ENCODE measurements at places on chromosomes 12 and 14.

- DNase-seq, result no peak
These were observed 73.6 kb upstream of the DNM1L start for GRCh38 chr12:32605326-32606095.

GRCh38 chr14:54743382-54743781 is 159.2 kb downstream of the GCH1 start:
- DNase-seq, result no peak

DNA sequence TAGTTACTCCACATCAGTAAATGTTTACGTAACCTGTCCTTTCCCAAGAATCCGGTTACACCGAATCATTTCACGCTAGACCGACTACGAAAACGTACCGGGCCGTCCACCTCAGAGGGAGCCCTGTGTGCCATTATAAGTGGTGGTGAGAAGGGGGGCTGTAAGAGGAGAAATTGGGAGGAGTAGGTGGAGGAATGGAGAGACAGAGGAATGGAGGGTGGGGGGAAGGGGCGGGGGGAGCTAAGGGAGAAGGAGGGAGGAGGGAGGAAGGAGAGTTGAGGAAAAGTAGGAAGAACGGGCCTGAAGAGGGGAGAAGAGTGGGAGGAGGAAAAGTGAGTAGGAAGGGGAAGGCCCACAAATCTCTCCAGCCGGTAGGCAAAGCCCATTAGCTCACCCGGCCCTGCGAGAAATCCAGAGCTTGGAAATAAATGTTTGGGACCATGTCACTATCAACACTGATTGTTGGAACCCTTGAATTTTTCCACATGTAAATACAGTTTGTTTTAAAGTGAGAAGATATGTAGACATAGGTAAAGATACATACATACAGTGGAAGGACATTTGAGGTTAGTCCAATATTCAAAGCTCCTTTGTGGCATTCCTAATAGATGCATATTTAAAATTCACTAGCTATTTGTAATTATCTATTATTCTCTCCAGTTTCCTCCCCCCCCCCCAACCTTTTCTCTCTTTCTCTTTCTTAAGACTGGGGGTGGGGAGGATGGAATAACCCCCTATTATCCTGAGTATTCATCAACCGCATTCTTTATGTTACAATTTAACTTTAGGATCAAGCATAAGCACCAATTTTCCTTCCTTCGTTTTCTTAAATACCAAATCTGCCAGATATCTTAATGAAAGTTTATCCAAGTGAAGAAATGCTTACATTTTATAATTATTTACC is 2.1 kb upstream of the FOXG1 start:
- no peak for DNase-seq

DNA sequence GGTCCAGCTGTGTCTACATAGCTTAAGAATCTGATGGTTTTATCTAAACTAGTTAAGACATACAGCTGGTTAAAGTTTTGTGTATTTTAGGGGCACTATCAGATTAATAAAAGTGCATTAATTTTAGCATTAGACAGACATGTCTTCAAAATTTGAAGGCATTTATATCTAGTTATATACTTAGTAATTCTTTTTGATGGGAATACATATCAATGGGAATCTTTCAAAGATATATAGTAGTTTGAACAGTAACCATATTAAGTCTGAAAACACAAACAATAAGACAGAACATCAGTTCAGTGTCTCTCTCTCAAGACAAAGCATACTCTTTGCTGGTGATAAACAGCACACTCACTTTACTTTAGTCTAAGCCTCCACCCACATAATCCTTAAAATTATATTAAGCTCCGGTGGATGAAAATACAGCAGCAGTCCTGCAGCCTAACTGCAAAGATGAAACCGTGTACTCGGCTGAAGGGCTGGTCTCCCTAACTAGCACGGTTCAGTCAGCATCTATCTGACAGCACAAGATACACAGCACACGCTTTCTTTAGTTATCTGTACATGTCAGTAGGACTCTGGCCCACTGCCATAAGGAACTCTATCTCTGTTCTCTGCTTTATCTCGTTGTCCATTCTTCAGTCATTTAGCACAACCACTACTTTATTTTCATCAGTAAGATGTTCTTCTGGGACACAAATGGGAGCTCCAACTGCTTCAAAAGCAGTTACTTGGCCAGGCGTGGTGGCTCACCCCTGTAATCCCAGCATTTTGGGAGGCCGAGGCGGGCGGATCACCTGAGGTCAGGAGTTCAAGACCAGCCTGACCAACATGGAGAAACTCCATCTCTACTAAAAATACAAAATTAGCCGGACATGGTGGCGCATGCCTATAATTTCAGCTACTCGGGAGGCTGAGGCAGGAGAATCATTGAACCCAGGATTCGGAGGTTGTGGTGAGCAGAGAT is 80.5 kb downstream of the MED13L start:
- DNase-seq, result no peak

DNA sequence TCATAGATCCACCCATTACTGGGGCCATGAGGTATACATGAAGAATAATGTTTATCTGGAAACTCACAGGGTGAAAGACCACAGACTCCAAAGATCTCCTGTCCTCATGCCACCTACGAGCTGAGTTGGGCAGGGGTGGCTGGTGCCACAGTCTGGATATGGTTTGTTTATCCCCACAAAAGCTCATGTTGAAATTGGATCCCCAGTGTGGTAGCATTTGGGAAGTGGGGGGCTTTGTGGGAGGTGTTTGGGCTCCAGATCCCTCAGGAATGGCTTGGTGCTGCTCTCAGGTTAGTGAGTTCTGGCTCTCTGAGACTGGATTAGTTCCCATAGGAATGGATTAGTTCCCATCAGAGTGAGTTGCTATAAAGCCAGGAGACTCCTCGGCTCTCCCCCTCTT is 192.3 kb upstream of the FSCB start:
- no peak for DNase-seq

- DNase-seq, result no peak
These were observed 6.7 kb downstream of the VASH1 start for GRCh38 chr14:76767681-76768656.

Measured in adipocyte (in vitro differentiated cells).